ENCODE measurements at places on chromosomes 16 and 17.

- H3K27me3 ChIP-seq, result no peaks in the 10 kb centered on the region
- H3K4me1 ChIP-seq, result no peaks in the 10 kb centered on the region
- no peaks in the 10 kb centered on the region for H3K36me3 ChIP-seq
- H3K4me3 ChIP-seq, result no peak overlapping the region
- DNase-seq, result no peak
- no peak overlapping the region for H3K27ac ChIP-seq
Measured at GRCh38 chr16:27394516-27394915, 7.5 kb upstream of the IL21R start.

DNA sequence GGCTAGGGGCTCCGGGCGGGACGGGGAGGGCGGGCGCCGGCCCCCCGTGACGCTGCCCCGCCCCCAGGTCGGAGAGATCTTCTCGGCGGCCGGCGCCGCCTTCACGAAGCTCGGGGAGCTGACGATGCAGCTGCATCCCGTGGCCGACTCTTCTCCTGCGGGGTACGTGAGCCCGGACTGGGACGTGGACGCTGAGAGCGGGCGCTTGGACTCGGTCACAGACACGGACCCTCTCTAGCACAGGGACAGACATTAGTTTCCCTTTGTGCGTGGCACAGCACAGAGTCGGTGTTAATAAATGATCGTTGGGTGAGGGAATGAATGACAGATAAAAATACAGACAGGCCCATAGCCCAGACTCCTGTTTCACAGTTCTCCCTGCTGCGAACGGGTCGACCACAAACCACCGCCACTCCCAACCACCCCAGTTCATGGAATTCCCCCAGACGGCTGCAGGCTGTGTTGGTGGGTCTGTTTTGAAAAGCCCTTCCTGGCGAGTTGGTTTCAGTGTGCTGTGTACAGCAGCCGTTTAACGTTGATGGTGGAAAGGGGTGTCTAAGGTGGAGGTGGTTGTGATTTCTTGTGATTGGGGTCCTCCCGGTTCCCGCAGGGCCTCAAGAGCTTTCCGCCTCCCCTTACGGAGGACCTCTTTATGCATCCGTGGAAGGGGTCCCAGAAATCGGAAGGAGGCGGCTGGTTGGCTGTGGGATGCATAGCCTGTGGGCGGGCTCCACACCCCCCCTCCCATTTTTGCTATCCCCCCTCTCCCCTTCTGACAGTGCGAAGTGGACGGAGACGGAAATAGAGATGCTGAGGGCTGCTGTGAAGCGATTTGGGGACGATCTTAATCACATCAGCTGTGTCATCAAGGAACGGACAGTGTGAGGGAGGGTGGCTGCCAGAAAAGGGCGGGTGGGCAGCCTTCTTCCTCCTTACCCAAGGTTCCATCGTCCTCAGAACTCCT, 2.9 kb downstream of the RNASEK start:
- peaks cover 5% of the 10 kb centered on the region for H3K36me3 ChIP-seq
- H3K4me1 ChIP-seq, result peaks cover 40% of the 10 kb centered on the region
- H3K27me3 ChIP-seq, result peaks cover 2% of the 10 kb centered on the region
- DNase-seq, result no peak
- peak overlapping the region; percentile 50 for H3K27ac ChIP-seq
- H3K4me3 ChIP-seq, result peak overlapping the region; percentile 71

DNA sequence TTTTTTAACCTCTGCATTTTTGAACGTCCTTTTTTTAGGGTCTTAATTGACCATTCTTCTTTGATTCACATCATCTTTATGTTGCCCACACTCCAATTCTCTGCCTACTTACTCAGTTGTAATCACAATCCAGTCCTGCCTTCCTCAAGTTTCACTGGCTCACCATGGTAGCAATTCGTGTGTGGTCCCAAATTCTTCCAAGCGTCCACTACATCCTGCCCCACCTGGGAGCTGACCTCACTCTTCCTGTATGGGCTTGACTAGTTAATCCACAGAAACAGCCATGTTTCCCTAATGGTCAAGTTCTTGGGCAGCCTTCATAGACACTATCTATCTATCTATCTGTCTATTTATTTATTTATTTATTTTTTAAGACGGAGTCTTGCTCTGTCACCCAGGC, 7.1 kb downstream of the TLCD2 start:
- H3K27ac ChIP-seq, result no peak overlapping the region
- H3K4me3 ChIP-seq, result no peak overlapping the region
- H3K36me3 ChIP-seq, result no peaks in the 10 kb centered on the region
- peaks cover 2% of the 10 kb centered on the region for H3K4me1 ChIP-seq

GRCh38 chr16:68077866-68078700, 7.1 kb upstream of the NFATC3 start:
- H3K36me3 ChIP-seq, result peaks cover 67% of the 10 kb centered on the region
- no peak overlapping the region for H3K4me3 ChIP-seq

DNA sequence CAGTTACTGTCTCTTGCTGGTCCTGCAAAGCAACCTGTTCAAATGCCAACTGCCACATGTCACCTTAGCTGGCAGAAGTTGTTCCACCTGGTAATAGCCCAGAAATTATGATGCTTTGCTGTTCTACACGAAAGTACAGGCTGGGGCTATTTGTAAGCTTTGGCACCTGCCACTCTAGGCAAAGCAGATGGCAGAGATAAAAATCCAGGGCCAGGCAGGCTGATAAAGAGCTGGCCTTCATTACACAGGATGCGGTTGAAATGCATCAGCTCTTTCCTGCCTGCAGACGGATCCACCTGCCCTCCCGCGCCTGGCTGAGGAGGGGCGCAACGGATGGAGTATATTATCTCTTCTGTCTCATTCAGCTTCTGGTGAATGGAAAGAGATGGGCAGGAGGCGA, 29.3 kb upstream of the KDM8 start:
- no peaks in the 10 kb centered on the region for H3K4me1 ChIP-seq
- no peak overlapping the region for H3K27ac ChIP-seq
- H3K27me3 ChIP-seq, result no peaks in the 10 kb centered on the region

DNA sequence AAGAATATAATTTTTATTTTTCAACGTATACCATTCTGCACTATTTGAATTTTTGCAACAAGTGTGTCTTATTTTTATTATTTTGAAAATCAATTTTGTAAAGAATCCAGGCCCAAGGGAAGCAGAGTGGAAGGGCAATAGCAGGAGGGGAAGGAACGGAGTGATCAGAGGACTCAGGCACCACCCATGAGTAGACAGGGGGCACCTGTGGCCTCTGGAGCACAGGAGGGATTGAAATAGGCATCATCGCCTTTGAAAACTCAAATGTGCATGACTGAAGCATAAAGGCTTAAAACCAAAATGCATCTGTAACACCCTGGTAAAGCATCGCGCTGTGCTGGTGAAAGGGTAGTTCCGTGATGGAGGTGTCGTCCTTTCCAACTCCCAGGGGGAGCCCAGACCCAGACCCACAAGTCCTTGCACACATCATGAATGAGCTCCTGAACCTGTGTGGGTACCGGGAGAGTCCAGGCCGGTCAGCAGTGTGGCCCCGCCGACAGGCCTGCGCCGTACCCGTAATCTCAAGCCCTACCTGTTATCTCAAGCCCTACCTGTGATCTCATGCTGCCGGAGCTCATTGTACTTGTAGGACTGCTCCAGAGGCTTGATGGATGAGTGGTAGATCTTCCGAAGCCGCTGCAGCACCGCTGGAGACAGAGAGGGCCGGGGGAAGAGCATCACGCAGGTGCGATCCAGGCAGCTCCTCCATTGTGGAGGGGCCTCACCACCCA, 39.1 kb downstream of the SRL start:
- no peak overlapping the region for H3K4me3 ChIP-seq
- no peak overlapping the region for H3K27ac ChIP-seq
- H3K27me3 ChIP-seq, result peaks cover 21% of the 10 kb centered on the region
- no peak for DNase-seq
- no peaks in the 10 kb centered on the region for H3K4me1 ChIP-seq

- H3K36me3 ChIP-seq, result no peaks in the 10 kb centered on the region
- DNase-seq, result no peak
- no peaks in the 10 kb centered on the region for H3K4me1 ChIP-seq
- H3K27me3 ChIP-seq, result no peaks in the 10 kb centered on the region
- no peak overlapping the region for H3K4me3 ChIP-seq
Measured at GRCh38 chr16:59973966-59974365, 1239.8 kb upstream of the GOT2 start.

DNA sequence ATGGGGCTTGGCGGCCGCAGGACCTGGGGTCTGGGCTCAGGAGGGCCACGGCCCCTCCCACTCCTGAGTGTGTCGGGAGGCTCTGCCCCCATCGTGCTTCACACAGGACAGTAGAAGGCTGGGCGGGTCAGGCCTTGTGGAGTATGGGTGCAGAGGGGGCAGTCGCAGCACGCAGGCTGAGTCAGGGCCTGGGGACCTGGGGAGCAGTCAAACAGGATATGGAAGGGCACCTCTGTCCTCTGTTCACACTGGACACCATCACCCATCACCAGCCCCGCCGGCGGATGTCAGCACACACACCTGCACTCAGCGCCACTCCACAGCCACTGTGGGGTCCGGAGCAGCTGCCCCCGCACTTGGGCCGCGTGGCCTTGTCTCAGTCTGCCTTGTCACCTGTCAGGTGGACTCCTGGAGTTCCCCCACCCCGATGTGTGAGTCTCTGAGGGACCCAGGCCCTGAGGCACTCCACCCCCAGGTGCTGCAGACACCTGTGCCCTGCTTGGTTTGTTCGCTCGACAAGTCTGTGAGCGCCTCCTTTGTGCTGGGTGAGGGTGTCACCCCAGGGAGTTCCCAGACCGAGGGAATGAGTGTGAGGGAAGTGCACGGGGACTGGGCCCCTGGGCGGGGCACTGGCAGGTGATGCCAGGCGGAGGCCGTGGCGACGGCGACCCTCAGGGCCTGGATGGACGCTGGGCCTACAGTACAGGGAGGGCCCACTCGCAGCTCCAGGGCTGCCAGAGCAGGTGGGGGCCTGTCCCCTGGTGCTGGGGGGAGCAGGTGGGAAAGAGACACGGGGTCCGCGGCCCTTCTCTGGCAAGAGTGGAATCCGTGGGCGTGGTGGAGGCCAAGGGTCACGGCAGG, 31.7 kb downstream of the ZFPM1 start:
- H3K36me3 ChIP-seq, result no peaks in the 10 kb centered on the region
- H3K27ac ChIP-seq, result no peak overlapping the region
- no peak overlapping the region for H3K4me3 ChIP-seq
- DNase-seq, result no peak
- H3K27me3 ChIP-seq, result no peaks in the 10 kb centered on the region
- H3K4me1 ChIP-seq, result peaks cover 11% of the 10 kb centered on the region

GRCh38 chr17:81666092-81666341, 388 bp downstream of the OXLD1 start:
- no peak for DNase-seq
- H3K27me3 ChIP-seq, result no peaks in the 10 kb centered on the region
- H3K4me1 ChIP-seq, result peaks cover 10% of the 10 kb centered on the region
- peaks cover 31% of the 10 kb centered on the region for H3K36me3 ChIP-seq
- H3K4me3 ChIP-seq, result peak overlapping the region; percentile 99
- H3K27ac ChIP-seq, result peak overlapping the region; percentile 56

GRCh38 chr16:82523815-82524214, 103.0 kb upstream of the CDH13 start:
- H3K27me3 ChIP-seq, result no peaks in the 10 kb centered on the region
- H3K27ac ChIP-seq, result no peak overlapping the region
- no peak for DNase-seq
- no peaks in the 10 kb centered on the region for H3K4me1 ChIP-seq
- H3K4me3 ChIP-seq, result no peak overlapping the region
- H3K36me3 ChIP-seq, result no peaks in the 10 kb centered on the region

DNA sequence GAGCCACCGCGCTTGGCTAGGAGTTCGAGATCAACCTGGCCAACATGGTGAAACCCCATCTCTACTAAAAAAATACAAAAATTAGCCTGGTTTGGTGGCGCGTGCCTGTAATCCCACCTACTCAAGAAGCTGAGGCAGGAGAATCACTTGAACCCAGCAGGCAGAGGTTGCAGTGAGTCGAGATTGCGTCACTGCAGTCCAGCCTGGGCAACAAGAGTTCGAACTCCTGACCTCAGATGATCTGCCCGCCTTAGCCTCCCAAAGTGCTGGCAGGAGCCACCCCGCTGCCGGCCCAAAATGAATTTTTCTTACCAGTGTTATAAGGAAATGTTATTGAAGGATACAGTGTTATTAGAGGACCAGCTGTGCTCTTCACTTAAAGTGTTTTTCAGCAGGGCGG, 2.3 kb downstream of the NUP85 start:
- DNase-seq, result no peak
- peaks cover 48% of the 10 kb centered on the region for H3K36me3 ChIP-seq
- H3K4me3 ChIP-seq, result no peak overlapping the region
- H3K27ac ChIP-seq, result no peak overlapping the region

- no peak overlapping the region for H3K4me3 ChIP-seq
- H3K27me3 ChIP-seq, result no peaks in the 10 kb centered on the region
- peaks cover 81% of the 10 kb centered on the region for H3K36me3 ChIP-seq
Measured at GRCh38 chr17:50354776-50355175, 8.8 kb downstream of the XYLT2 start.

GRCh38 chr17:13541032-13541480, 60.7 kb downstream of the HS3ST3A1 start:
- peaks cover 6% of the 10 kb centered on the region for H3K4me1 ChIP-seq
- H3K27ac ChIP-seq, result no peak overlapping the region
- DNase-seq, result no peak
- H3K36me3 ChIP-seq, result peaks cover 68% of the 10 kb centered on the region
- H3K4me3 ChIP-seq, result no peak overlapping the region

DNA sequence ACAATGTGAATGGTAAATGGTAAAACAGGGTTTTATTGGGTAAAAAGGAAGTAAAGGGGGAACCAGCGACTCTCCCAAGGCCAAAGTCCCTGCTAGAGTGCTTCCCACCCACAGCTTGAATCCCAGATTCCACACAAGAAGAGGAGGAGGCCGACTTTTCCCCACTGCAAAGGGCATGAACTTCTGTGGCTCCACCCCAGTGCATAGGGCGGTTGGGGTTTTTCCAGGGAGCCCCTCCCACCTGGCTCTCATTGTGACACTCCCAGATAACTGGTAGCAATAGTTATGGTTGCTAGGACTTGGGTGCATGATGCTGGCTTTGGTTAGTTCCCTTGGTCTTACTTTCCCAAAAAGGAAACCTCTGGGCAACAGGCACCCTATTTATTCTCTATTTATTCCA, 666.0 kb upstream of the CA10 start:
- no peaks in the 10 kb centered on the region for H3K27me3 ChIP-seq
- H3K27ac ChIP-seq, result no peak overlapping the region
- no peak for DNase-seq
- H3K36me3 ChIP-seq, result no peaks in the 10 kb centered on the region
- H3K4me3 ChIP-seq, result no peak overlapping the region
- H3K4me1 ChIP-seq, result no peaks in the 10 kb centered on the region

- H3K27ac ChIP-seq, result no peak overlapping the region
- peaks cover 34% of the 10 kb centered on the region for H3K4me1 ChIP-seq
- DNase-seq, result no peak
- H3K36me3 ChIP-seq, result no peaks in the 10 kb centered on the region
- no peak overlapping the region for H3K4me3 ChIP-seq
Measured at GRCh38 chr17:14741491-14741890, 440.6 kb downstream of the HS3ST3B1 start.

- no peak for DNase-seq
- H3K4me3 ChIP-seq, result no peak overlapping the region
- H3K4me1 ChIP-seq, result no peaks in the 10 kb centered on the region
- peaks cover 4% of the 10 kb centered on the region for H3K27me3 ChIP-seq
- H3K36me3 ChIP-seq, result no peaks in the 10 kb centered on the region
Measured at GRCh38 chr16:23941963-23942564, 106.3 kb downstream of the PRKCB start.

- H3K4me1 ChIP-seq, result no peaks in the 10 kb centered on the region
- DNase-seq, result no peak
- peaks cover 80% of the 10 kb centered on the region for H3K36me3 ChIP-seq
- H3K27me3 ChIP-seq, result no peaks in the 10 kb centered on the region
Measured at GRCh38 chr17:18889658-18890057, 31.7 kb downstream of the PRPSAP2 start.

GRCh38 chr17:29136998-29137730, 43.0 kb downstream of the MYO18A start:
- peaks cover 40% of the 10 kb centered on the region for H3K4me1 ChIP-seq
- H3K36me3 ChIP-seq, result no peaks in the 10 kb centered on the region
- H3K4me3 ChIP-seq, result no peak overlapping the region
- no peaks in the 10 kb centered on the region for H3K27me3 ChIP-seq
- H3K27ac ChIP-seq, result no peak overlapping the region

GRCh38 chr16:80619824-80620223, 79.0 kb downstream of the DYNLRB2 start:
- no peak for DNase-seq
- no peak overlapping the region for H3K4me3 ChIP-seq
- no peak overlapping the region for H3K27ac ChIP-seq

Measured in neuronal stem cell (in vitro differentiated cells).